Uterus (tissue), 4 donors: ENCODE measurements at places on chromosomes 3 and 15. TPM values are rescaled to one million over a fixed set of nuclear protein-coding genes. Genes with fewer than 3 reads are reported as not detected.

GRCh38 chr3:189229196-189229828, 57.5 kb downstream of the TPRG1 start:
- DNase-seq: no peak
- H3K27me3 ChIP-seq: no peaks in the 10 kb centered on the region
- H3K4me1 ChIP-seq: no peaks in the 10 kb centered on the region
- no peak overlapping the region for H3K4me3 ChIP-seq
- H3K27ac ChIP-seq: no peak overlapping the region
- no peaks in the 10 kb centered on the region for H3K36me3 ChIP-seq

DNA sequence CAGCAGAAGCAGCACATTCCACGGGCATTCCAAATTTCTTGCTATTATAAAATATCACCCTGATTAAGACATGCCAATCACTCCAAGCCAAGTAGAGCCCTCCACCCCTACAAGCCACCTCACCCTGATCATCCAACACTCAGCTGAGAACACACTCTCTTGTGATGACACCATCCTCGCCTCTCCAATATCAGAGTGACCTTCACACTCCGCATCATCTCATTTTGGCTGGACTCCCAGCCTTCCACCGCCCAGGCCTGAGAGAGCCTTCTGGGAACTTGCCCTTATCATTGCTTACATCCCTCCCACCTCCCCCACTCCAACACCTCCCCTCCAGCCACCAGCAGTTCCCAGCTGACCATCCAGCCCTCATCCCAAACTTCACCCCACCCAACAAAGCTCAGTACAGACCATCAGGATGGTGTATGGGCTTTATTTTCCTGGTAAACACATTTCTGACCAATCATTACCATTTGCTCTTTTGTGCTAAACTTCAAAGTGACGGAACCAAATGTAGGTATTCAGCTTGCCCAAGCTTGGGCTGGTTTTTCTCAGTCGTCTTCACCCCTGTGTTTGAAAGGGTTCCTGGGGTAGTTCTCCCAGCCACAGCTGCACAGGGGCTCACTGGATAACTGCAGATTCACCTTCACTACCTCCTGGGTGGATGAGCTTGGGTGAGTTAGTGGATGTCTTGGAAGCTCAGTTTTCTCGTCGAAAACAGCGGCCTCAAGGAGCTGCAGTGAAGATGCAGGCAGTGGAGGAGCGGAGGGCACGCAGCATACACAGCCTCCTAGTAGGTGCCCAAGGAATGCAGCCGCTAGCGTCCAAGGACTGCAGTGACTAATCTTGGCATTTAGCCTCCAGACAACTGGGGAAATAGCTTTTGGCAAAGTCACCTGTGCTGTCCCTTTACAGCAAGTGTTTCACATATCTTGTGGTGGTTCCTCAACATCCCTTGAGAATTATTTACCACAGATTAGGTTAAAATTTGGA, 115.1 kb downstream of the LIPC start:
- no peaks in the 10 kb centered on the region for H3K4me1 ChIP-seq
- no peaks in the 10 kb centered on the region for H3K36me3 ChIP-seq
- no peak overlapping the region for H3K4me3 ChIP-seq
- no peaks in the 10 kb centered on the region for H3K27me3 ChIP-seq
- no peak for DNase-seq
- H3K27ac ChIP-seq: no peak overlapping the region

DNA sequence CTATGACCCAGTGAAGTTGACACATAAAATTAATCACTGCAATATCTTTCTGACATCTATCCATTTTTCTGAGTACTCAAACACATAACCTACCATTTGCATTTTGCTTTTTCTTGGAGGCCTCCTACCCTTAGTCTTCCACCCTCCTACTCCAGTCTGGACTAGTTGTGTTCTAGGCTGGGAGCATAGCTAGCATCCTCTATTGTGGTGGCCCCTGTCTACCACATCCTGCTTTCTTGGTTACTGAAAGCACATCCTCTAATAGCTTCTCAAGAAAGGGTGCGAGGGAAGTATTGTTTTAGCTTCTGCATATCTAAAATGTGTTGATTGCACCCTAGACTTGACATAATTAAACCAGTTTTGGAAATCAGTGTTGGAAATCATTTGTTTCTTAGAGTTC, 176.5 kb downstream of the THSD4 start:
- no peaks in the 10 kb centered on the region for H3K36me3 ChIP-seq
- H3K27me3 ChIP-seq: no peaks in the 10 kb centered on the region
- no peak overlapping the region for H3K27ac ChIP-seq
- no peak for DNase-seq
- H3K4me3 ChIP-seq: no peak overlapping the region

- H3K4me3 ChIP-seq: peak overlapping the region; percentile 46
- H3K4me1 ChIP-seq: no peaks in the 10 kb centered on the region
- H3K27me3 ChIP-seq: peaks cover 4% of the 10 kb centered on the region
- peak; percentile 29 for DNase-seq
Observed at GRCh38 chr3:96813134-96813819, 1.1 kb upstream of the EPHA6 start.

RAB27A gene
- total RNA-seq: 32.9 TPM
